ENCODE measurements at places on chromosomes 2 and 18.

GRCh38 chr18:52764316-52764715 is 424.3 kb downstream of the DCC start:
- no peak for DNase-seq

- DNase-seq, result no peak
These were observed 109.1 kb upstream of the DNAJC10 start for GRCh38 chr2:182606728-182607681.

- DNase-seq, result no peak
These were observed 219.4 kb downstream of the MREG start for GRCh38 chr2:215793747-215794595.

GRCh38 chr2:85710687-85711577 is 16.8 kb downstream of the GNLY start:
- DNase-seq, result peak; percentile 83

GRCh38 chr2:70141902-70142589 is 48.8 kb downstream of the C2orf42 start:
- no peak for DNase-seq

DNA sequence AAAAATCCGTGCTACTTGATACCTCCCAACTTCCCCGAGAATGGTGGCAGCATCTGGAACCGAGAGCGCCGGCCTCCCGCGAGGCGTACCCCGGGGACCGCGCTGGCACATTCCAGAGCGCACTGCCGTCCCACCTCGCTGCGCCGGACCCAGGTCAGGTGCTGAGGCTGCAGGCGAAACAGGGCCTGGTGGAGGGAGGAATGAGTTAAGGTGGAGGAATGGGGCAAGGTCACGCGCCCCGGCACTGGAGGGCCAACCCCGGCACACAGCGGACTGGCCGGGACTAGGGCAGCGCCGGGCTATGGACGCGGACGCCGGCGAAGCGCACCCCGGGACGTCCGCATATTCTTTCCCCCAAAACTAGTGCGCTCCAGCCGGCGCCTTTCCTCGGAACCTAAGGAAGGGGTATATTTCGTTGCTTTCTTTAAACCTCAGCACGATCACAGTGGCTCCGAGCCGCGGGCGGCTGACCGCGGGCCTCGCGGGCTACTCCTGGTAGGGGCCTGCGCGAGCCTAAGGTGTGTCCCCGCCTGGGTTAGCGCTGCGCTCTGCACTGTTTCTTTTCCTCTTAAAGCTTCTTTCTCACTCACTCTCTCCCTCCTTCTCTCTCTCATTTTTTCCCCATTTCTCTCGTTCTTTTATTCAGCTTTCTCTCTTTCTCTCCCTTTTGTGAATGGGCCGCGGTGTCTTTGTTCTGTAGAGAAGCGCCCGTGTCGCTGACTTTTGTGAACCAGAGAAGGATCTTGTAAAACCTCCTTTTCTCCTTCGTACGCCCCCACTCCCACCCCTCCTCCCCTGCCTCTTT is 2.1 kb upstream of the OTX1 start:
- no peak for DNase-seq

DNA sequence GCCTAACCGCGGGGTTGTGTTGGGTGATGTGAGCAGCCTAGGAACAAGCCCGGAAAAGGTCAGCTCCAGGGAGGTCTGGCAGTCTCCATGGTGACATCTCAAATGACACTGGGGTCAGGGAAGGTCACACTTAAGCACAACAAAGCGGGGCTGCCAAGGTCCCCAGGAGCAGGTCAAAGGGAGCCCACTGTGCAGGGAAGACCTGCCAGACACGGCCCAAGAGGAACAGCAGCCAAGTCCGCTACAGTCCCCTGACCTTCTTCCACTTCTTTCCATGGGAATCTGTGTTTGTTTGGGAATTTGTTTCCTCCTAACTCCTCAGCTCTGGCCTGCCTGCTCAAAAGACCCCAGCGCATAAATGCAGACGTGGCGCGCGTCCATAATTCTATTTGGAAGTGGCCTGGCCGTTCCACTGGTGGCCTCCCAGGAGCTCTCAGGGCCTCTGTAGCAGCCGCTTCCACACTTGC is 232.1 kb upstream of the COPS8 start:
- no peak for DNase-seq

- no peak for DNase-seq
These were observed 81.1 kb upstream of the TLK1 start for GRCh38 chr2:171241771-171242170.

DNA sequence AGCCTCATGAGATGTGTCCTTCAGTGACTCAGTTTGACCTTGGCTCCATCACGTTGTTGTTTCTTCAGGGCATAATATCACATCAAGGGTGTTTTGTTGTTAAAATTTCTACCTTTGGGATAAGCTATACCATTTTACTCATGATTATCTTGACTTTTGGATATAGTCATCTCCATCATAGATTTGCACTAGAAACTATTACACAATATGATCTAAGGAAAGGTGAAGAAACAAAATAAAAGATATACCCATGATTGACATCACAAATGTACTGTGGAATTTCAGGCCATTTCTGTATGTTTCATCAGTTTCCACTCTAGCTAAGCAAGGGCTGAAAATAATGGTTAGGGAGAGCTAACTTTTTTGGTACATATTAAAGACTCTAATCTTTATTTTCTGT is 24.7 kb upstream of the FAM171B start:
- no peak for DNase-seq

- no peak for DNase-seq
These were observed 60.2 kb downstream of the CXCR4 start for GRCh38 chr2:136057802-136058140.

DNA sequence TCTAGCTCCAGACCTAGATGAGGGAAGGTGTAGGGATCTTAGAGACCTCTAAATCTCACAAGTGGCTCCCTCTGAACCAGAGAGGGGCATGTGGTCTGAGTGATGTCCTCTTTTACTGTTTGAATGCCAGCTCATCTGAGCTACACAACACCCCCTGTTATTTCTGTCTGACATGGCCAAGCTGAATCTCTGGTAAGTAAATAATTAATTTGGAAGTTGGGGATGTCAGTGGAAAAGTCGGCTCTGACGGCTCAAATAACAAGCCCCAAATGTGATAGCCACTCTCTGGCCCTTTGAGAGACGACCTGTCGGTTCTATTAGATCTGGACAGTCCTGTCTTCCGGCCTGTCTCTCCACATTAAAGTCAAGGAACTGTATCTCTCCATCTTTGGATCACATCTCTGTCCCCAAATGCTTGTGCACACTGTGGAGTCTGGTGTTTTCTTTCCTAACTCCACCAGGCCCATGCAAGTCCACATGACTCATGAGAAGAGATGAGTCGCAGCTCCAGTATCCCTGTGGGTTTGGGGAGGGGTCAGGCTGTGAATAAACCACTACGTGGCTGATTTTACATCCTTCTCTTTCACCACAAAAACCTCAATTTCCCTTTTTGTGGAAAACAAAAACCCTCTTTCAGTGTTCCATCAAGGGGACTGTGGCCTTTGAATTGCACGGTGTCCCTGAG is 52.5 kb downstream of the SETBP1 start:
- no peak for DNase-seq

DNA sequence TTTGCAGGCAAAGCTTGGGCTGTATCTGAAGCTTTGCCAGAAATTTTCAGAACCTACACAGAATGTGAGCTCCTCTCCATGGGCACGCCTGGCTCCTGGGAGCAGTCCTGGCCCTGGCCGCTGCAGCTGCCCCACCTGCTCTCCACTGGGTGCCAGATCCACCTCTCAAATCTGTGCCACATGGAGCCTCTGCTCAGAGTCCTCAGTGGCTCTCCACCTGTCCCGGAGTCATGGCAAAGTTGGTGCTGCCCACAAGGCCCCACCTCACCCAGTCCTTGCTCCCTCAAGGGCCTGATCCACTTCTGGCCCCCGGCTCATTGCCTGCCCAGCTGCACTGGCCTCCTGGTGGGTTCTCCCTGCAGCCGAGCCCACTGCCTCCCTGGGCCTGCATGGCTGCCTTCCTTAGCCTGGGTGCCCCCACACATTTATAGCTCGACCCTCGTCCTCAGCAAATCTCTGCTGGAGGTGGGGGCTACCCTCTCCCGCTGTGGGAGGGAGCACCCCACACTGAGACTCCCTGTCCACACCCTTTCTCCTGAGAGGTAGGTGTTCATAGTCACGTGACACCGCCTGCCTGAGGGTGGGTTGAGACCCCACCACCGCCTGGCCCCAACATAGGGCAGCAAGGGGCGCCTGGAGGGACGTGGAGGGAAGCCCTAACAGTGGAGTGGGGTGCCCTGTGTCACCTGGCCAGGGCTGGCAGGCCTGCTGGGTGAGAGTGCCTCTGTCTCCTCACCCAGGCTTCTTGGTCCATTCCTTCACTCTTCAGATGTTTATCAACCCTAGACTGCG is 224.1 kb downstream of the SH3RF3 start:
- no peak for DNase-seq

DNA sequence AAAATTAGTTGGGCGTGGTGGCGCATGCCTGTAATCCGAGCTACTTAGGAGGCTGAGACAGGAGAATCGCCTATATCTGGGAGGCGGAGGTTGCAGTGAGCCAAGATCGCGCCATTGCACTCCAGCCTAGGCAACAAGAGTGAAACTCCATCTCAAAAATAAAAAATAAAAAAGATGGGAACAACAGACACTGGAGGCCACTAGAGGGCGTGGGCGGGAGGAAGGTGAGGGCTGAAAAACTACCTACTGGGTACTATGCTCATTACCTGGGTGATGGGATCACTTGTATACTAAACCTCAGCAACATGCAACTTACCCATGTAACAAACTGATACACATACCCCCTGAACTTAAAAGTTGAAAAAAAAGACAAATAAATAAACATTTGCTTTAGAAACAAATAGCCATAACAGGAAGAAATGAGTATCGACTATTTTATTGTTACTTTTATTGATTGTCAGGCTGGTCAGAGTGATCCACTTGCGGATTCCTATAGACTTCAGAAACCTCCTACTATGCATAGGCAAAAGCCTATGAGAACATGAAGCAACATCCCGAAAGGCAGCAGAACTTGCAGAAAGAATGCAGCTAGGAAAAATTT is 61.0 kb downstream of the TMEM163 start:
- DNase-seq, result no peak

DNA sequence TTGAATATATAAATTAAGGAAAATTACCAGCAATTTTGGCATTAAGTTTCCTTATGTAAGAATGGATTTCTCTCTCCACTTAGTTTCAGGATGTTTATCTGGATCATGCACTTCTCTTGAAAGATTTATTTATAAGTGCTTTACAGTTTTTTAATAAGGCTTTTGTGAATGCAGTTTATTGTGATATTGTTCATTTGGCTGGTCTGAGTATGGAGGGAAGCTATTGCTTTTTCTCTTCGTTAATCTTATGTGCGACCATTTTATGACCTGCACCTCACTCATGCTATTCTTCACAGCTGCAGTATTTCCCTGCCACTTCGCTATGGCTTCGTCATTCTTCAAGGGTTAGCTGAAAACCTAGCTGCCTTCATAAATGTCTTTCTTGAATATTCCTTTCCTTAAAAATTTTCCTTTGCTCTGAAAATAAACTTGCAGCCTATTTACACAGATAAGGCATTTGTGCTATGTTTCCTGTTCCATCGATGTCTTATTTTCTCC is 233.4 kb downstream of the SOCS6 start:
- DNase-seq, result no peak

- DNase-seq, result no peak
These were observed 211.8 kb downstream of the C1D start for GRCh38 chr2:67851016-67851415.

- DNase-seq, result no peak
These were observed 116.5 kb upstream of the NEDD4L start for GRCh38 chr18:57927511-57927910.

DNA sequence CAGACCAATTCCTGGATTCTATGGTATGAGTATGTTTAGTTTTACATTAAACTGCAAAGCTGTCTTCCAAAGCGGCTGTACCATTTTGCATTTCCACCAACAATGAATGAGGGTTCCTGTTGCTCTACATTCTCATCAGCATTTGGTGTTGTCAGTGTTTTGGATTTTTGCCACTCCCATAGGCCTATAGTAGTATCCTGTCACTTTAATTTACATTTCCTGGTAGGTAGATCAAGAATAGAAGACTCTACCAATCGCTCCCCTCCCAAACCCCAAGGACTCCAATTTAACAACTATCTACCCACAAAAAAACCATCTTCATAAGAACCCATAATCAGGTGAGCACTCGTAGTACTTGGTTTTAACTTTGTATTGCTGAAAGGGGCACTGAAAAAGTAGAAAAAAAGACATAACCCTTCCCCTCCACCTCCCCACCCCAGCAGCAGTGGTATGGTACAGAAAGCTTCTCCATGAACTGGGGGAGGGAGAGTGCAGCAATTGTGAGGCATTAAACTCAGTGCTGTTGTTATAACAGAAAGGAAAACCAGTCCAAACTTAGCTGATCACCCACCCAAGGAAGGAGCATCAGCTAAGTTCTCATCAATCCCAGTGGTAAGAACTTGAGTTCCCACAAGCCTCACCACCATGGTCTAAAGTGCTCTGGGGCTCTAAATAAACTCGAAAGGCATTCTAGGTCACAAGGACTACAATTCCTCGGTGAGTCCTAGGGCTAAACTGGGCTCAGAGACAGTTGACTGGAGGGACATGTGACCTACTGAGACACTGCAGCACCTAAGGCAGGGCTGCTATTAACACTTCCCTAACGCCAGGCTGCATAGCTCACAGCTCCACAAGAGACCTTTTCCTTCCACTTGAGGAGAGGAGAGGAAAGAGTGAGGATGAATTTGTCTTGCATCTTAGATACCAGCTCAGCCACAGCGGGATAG is 35.5 kb upstream of the CYTIP start:
- no peak for DNase-seq

GRCh38 chr2:215299337-215299859 is 12.5 kb upstream of the ATIC start:
- DNase-seq, result no peak

- no peak for DNase-seq
These were observed 124.4 kb downstream of the GRB14 start for GRCh38 chr2:164496881-164497280.

- no peak for DNase-seq
These were observed 341.4 kb downstream of the TNS1 start for GRCh38 chr2:217661378-217661777.

DNA sequence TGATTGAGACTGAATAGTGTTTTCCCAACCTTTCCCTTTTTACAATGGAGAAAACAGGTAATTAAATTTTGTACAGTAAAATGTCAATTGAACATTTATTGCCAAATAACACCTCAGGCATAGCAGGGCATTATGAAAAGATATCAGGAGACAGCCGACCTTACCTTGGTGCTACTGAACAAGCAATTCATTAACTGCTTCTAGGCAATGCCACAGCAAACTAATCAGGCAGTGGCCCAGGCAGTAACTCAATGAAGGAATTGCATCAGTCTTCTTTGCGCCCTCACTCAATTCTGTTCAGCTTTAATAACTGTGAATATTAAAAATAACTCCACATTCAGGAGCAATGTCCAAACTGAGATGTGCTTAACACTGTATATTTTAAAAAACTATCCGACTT is 6.1 kb downstream of the PLCL1 start:
- no peak for DNase-seq

GRCh38 chr2:204749319-204749718 is 204.0 kb downstream of the PARD3B start:
- DNase-seq, result no peak

DNA sequence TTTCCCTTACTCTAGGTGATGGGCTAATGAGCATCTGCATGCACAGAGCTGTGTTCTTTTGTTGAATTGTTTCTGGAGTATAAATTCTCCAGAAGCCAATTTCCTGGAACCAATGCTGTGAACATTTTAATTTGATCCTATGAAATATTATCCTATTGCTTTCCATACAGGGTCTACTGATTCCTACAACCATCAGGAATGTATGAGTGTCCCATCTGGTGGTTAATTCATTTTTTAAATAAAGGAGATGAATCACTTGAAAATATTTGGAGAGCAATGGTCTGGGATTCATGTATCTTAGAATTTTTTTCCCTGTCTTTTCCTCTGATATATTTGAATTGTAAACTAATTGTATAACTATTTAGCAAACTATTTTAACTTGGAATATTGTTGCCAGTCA is 14.0 kb downstream of the KIF5C start:
- DNase-seq, result no peak

- DNase-seq, result no peak
These were observed 160.3 kb upstream of the SIX2 start for GRCh38 chr2:45169339-45170190.

Data from ovary (tissue), 10 donors.